ENCODE measurements at places on chromosomes 2 and 18.

GRCh38 chr2:112887964-112888749 lies 22.8 kb upstream of the IL37 start:
- DNase-seq: no peak

- no peak for DNase-seq
Observed at GRCh38 chr2:143125717-143126116, 3.5 kb upstream of the ARHGAP15 start.

DNA sequence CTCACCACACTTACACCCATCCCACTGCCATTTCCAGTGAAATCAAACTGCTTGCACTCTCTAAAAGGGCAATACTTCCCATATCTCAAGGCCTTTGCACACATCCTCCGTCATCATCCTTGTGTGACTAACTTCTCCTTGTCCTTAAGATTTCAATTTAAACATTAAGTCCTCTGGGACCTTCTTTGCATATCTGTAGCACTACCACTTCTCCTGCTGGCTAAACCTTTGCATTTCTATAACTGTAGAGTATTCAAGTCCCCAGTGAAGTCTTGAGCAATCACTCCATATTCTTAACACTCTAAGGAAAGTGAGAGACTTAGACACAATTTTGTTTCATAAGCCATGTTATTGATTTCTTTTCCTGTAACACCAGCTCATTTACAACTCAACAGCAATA lies 136.8 kb upstream of the EPHA4 start:
- DNase-seq: no peak

DNA sequence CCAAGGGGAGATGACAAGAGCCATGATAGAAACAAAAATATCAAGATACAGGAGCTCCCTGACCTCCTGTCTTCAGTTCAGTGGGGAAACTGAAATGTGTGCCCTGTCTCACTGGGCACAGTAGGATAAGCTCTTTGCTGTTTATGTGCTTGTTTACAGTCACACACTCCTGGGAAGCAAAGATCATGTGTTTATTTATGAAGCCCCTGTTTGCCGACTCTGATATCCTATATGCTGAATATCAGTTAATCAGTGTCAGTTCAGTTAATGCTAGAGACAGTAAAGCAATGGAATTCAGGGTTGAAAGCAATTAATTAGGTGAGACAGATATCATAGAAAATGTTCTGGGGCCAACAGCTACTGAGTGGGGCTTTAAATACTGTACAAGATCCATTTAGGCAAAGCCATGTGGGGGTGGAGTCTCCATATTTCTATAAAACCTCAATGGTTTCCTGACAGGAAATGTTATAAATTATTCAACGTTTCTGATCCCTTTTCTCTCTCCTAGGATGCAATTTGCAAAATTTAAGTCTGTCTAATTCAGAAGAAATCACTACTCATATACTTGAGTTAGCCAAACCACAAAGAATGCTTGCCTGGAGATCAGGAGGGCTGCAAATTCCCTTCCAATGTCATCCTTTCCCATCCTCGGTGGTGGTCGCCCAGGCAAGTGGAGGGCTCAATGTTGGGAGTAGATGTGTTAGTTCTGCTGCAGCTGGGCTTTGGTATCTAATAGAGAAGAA lies 551.3 kb downstream of the CMPK2 start:
- DNase-seq: no peak

DNA sequence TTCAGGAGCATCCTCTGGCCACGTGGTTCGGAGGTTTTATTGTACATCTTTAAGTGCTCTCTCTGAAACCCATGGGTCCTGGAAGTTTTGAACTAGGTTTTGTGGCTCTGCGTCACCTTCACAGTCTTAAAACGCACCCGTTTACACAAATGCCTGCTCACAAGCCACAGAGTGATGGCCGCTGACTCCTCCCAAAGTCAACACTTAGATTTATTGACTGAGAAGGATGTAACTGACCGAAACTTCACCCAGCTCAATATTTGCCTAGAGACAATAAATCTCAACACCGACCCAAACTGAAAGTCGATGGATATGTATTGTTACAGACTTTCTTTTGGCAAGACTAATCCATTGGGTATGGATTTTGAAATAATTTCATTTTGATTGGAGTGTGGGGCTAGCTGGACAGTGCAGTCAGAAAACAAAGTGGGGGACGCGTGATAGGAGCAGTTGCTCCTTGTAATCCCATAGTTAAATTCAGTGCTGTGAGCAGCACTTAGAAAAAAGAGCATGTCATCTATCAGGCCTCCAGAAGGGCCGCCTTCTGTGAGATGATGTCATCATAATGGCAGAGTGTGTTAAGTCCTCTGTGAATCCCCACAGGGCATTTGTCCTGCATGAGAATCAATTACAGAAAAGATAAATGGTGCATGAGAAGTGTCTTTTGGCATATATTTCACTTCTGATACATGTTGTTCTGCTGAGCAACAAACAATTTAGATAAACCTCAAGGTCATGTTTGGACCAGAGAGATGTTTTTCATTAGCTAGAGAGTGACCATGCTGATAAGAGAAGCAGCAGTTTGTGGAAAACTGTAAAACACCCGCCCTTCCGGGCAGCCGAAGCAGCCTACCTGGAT lies 183.7 kb downstream of the INO80D start:
- no peak for DNase-seq

- DNase-seq: no peak
Observed at GRCh38 chr2:460861-461260, 173.0 kb upstream of the ALKAL2 start.

DNA sequence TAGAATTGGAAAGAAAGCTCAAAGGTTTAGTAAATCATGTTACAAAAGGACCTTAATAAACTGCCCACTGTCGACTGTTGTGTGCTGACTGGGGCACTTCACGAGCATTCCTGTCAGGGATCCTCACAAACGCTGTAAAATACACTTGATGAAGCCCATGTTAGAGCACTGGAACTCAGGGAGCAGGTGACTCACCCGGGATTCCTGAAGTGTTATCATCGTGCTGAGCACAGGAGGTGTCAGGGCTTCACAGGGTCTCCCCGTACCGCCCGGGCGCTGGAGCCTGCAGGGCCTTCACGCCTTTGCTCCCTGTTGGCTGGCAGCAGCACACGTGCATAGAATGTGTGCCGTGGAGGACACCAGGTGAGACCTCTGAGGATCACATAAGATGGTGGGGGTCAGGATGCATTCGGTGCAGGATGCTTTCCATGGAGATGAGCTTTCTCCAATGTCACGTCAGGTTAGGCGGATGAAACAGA lies 187.3 kb downstream of the SNTG2 start:
- no peak for DNase-seq

DNA sequence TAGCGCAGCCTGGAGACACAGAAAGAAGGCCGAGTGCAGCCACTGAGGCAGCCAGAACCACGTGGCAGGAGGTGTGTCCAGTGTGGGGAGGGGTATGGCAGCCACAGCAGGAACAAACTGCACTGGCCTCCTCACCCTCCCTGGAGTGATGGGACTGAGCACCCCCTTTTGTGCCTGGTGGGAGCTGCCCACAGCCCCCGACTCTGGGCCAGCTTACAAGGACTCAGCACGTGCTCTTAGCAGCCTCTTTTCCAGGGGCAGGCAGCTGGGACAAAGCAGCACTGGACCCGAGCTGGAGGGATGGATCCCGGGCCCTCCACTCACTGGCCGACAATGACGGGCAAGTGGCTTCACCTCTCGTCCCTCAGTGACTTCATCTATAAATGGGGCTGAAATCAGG lies 5.2 kb upstream of the KLF11 start:
- no peak for DNase-seq

- no peak for DNase-seq
Observed at GRCh38 chr2:209391776-209392401, 32.0 kb upstream of the MAP2 start.

Measured in H54 (cell line).